ENCODE measurements at places on chromosomes 3 and 15.

DNA sequence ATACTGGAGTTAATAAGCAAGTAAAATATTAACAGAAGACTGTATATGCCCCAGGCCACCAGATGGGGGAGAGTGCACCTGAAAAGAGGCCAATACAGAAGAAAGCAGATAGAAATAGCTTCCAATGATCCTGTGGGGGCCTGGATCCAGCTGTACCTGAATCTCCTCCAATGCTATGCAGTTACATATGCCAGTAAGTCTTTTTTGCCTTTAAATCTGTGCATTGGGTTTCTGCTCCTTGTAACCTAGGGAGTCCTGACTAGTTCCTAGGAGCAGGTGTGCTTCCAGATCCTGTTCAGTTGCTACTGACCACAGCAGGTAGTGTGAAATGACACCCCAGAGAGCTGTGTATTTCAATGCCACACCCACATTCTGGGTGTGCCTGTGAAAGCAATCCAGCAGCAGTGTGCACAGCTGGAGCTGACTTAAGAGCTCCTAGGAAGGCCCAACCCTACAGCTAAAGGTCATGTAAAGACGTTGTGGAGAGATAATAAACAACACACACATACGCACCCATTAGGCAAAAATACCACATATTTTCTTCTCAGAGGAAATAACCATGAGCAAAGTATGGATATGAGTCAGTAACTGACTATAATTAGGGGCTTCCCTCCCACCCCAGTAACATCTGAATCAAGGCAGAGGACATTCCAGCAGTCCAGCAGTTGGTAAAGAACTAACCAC is 62.2 kb upstream of the AKAP13 start:
- DNase-seq = no peak

GRCh38 chr3:36511791-36512486 is 131.6 kb downstream of the STAC start:
- no peak for DNase-seq

DNA sequence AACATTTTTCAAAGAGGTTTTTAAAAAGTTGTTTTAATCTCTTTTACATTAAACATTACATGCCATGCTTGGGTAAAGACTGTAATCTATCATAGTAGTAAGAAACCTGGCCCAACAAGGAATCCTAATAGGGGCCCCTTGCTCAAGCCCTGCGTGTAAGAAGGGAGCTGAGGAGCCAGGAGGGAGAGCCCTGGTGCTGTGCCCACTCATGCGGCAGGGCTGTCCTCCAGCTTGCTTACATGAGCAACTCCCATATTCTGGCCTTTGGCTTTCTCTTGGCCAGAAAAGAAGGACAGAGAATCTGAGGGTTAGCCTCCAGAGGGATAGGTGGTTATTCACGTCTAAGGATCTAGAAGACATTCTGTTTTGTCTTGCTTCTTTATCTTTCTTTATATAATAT is 49.8 kb downstream of the KBTBD12 start:
- DNase-seq = no peak

DNA sequence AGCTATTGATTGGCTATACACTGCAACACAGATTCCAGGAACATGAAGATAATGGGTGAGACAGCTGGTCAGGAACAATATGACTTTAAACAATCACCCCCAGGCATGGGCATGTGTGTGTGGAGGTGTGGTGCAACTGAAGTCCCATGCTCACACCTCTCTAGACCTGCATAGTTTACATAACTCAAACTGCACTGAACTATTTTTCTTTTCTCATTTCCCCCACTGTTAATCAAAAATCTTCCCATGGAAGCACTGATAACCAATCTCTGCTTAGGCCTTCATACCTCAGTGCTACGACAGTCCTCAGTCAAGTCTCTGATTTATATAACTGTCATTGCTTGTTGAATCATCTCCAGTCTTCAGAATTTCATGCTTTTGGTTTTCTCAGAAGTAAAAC is 600.2 kb downstream of the NTRK3 start:
- DNase-seq = no peak

DNA sequence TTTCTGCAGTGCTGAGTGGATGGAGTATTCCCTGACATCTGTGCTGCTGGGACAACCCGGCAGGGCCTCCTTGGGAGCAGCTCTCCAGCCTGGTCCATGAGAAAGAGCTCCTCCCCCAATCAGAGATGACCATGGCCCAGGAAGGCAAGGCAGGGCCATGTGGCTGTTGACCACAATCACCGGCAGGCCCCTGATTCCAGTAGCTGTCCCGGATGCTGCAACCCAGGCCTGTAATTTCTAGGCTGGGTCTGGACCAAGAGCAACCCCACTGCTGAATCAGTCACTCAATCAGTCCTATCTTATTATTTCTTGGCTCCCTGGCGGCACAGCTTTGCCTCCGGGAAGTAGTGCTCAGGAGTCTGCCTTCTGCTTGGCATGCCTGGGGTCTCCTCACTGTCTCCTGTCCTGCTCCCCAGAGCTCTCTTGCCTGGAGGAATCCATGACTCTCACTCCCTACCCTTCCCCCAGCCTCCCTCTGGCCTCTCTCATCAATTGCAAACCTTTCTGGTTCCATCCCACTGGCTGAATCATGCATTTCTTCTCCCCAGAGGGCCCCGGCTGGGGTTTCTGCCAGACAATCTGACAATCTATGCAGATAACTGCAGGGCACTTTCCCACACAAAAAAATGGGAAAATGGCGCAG is 32.6 kb upstream of the ITGA11 start:
- no peak for DNase-seq

GRCh38 chr3:179615458-179616173 is 11.0 kb downstream of the NDUFB5 start:
- DNase-seq = no peak

- no peak for DNase-seq
Observed at GRCh38 chr3:50617911-50618481, 1.0 kb downstream of the MAPKAPK3 start.

GRCh38 chr3:4494895-4495264 is 1.7 kb downstream of the ITPR1 start:
- DNase-seq = no peak

DNA sequence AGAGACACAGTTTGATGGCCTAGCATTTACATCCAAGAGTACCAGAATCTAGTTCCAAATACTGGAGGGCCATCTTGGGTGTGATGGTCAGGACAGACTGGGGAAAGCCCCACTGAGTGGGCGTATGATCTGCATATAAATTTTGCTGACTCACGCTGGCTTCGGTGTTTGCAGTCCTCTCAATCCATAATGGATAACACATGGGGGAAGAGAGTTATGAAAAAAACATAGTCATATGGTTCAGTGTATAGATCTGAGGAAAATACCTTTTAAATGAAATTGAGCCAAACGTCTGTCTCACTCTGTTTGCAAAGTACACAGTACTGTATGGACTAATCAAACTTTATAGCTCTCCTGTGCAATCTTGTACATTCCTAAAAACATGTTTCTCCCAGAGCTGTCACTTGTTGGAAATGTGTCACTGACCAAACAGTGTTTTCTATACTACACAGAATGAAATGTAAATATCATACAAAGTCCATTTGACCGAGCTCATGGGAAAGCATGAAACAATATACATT is 125.3 kb upstream of the THBS1 start:
- no peak for DNase-seq

Data from left kidney (tissue), 8 donors.